Renal cortex interstitium (tissue), 15 donors: ENCODE measurements at places on chromosomes 2 and 18. TPM values are rescaled to one million over a fixed set of nuclear protein-coding genes. Genes with fewer than 3 reads are reported as not detected.

The LGALSL gene
- 33.8 TPM for polyA plus RNA-seq

The TSPYL6 gene
- not detected for polyA plus RNA-seq

The ZNF385B gene
- polyA plus RNA-seq: 18.5 TPM

The GAL3ST2 gene
- 0.19 TPM for polyA plus RNA-seq

The LOXL3 gene
- polyA plus RNA-seq: 9.6 TPM

The PSME4 gene
- 64.1 TPM for polyA plus RNA-seq

The SKOR2 gene
- polyA plus RNA-seq: not detected

The TWIST2 gene
- 4.3 TPM for polyA plus RNA-seq

The GALR1 gene
- 0.22 TPM for polyA plus RNA-seq

The TBR1 gene
- not detected for polyA plus RNA-seq

DNA sequence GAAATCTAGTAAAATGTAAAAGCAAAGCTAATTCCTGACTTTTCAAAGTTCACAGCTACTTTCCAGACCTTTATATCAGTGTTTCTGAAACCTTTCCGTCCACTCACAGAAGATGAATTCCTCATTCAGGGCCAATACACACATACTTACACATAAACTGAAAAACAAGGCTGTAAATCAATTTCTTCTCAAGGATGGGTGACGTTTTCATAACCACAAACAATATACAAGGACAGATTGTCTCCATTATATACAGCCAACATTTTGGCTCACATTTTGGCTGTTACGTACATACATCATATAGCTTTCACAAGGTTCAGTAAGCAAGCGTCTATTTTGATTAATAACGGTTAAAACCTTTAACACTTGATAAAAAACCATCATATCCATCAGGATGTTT lies 1.4 kb downstream of the RPRD1A start:
- no peak for DNase-seq

- no peak for DNase-seq
Observed at GRCh38 chr18:1599196-1599595, 694.5 kb downstream of the ADCYAP1 start.

- DNase-seq: no peak
Observed at GRCh38 chr2:164514491-164514890, 106.8 kb downstream of the GRB14 start.

DNA sequence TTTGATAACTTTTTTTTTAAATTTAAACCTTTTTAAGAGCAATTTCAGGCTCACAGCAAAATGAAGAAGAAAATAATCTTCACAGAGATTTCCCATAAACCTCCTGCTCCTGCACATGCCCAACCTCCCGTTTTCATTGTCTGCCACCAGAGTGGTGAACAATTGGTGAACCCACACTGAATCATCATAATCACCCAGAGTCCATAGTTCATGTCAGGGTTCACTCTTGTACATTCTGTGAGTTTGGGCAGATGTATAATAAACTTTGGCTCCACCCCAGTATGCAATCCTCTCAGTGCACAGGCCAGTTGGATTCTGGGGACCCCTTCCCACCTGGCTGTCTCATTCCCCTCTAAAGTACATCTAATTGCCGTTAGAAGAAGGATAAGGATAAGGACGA lies 24.4 kb downstream of the C18orf54 start:
- no peak for DNase-seq

GRCh38 chr2:8620611-8621382 lies 61.1 kb upstream of the ID2 start:
- DNase-seq: no peak

DNA sequence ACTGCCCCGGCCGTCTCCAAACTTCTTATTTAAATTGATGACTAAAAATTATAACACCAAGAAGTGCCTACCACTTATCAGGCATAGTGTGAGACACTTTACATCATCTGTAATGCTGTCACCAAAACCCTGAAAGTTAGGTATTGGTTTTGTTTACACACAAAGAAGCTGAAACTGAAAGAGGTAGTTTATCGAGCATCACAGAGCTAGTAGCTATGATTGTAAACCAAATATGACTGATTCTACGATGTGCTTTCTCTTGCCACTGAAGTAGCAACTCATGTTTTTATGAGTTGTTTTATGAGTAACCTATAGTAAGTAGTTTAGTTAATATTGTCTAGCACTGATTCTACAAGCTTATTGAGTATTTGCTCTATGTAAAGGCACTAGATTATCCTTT lies 31.5 kb downstream of the DYNC1I2 start:
- no peak for DNase-seq

DNA sequence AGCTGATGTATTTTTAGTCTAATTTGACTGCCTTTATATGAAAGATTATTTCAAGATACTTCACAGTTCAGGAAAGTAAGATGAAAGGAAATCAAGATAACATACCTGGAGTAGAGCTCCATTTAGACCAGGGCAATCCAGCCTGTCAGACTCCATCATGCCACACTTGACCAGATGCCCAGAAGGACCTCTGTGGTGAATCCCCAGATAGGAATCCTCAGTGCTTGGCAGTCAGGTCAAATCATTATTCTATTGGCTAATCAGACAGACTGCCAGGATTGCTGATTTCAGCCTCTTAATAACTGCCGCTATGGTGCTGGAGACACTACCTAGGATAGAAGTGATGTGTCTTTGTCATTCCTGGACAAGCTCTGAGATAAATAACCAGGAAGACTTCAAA lies 404.2 kb downstream of the STK39 start:
- no peak for DNase-seq

- no peak for DNase-seq
Observed at GRCh38 chr2:231866450-231866849, 59.7 kb downstream of the NPPC start.

DNA sequence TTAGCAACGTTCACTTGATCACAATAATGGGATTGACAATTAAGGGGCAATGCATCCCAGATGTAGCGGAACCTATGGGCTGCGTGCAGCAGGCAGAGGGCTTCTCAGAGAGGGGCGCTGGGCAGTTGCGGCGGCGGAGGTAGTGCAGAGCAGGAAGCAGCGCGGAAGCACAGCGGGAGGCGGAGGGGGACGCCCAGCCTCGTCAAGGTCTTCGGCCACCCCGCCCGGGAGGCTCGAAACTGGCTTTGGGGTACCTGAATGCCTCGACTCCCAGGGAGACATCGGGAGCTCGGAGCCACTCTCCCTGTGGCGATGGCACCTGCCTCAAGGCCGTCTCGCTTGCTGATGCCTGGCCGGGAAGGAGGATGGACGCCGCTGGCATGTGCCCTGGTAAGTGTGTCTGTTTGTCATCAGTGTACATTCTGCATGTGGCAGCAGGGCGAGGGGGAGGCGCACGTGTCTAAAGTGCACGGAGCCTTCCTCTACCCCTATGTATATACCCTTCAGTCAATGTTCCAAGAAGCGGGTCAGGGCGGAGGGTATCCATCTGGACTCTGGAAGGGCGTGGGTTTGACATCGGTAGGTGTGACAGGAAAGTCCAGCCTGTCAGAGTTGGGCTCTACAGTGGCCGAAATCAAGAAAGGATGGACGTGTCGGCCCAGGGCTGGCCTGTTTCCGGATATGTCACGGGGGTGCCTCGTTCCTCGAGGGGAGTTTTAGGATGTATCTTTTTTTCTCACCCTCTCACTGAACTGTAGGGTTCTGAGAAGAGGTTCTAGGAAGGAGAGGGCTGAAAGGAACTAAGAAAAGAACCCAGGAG lies 7.5 kb upstream of the SP9 start:
- DNase-seq: no peak

- no peak for DNase-seq
Observed at GRCh38 chr18:49015886-49016647, 65.3 kb upstream of the SMAD7 start.

- DNase-seq: no peak
Observed at GRCh38 chr2:72840066-72840465, 14.2 kb upstream of the EXOC6B start.

GRCh38 chr18:32470460-32470713 lies 295 bp downstream of the GAREM1 start:
- no peak for DNase-seq

- no peak for DNase-seq
Observed at GRCh38 chr18:10391506-10391905, 62.9 kb upstream of the APCDD1 start.

GRCh38 chr18:63317556-63317946 lies 2.0 kb downstream of the BCL2 start:
- no peak for DNase-seq

DNA sequence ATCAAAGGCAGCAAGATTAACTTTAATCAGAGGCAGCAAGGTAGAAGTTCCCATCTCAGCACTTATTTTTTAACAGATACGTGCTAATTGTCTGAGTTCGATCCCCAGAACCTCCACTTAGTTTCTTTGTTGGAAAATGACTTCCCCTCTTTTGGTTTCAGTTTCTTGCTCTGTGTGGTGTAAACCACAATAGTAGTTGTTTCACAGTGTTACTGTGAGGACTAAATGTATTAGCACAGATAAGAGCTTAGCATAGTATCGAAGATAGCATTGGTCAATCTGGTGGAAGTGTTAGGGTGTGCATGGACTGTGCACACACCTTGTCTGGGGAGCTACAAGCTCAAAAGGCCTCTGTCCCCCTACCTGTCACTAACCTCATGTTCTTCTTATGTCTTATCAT lies 988.3 kb upstream of the GYPC start:
- no peak for DNase-seq

DNA sequence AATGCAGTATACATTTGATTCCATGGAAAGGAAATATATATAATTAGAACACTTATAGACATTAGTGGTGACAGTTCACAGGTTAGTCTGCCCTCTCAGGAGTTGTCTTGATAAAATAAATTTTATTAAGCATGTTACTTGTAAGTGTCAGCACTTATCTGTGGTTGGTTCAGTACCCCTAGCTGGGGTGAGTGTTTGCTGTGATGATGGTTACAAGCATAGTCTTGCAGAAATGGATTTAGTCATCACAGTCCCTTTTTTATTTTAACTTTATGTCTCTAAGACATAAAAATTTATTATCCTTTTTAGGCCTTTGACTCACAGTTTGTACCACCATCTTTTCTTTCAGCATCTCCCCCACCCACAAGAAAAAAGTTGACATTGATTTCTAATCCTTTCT lies 52.1 kb downstream of the NCK2 start:
- no peak for DNase-seq

DNA sequence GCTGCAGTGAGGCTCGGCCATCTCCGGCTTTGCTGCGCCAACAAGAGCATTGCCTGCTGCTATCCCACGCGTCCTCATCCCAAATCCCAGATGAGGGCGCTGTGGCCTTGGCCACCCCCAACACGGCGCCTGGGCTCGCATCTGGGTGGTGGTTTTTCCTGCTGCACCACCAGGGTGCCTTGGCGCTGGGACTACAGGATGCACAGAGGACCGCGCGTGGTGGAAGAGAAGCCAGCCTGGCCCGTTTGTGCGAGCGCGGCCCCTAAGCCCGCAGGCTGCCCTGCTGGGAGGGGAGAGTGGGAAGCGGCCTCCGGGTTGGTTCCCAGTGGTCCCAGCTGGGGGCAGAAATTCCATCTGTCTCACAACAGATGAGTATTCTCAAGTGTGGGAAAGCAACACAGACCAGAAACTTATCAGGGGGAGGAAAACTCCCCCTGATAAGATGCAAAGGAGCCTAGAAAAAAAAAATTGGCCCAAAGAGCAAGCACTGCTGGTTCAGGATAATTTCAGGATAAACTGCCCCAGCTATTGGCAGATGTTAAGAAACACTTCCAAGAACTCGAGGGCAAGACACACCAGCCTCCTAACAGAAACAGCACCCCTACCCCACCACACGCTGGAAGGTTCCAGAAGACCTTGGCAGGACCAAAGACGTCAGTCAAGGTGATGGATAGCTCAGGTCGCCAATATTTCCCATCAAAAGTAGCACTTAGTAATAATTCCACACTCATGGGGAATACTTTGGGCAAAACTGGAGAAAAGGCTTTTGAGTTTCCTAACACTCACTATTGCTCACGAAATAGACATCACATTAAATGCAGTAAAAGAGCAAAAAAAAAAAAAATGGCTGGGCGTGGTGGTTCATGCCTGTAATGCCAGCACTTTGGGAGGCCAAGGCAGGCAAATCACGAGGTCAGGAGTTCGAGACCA lies 152.1 kb downstream of the PXDN start:
- peak; percentile 81 for DNase-seq

- no peak for DNase-seq
Observed at GRCh38 chr2:31314761-31315160, 80.8 kb downstream of the EHD3 start.

DNA sequence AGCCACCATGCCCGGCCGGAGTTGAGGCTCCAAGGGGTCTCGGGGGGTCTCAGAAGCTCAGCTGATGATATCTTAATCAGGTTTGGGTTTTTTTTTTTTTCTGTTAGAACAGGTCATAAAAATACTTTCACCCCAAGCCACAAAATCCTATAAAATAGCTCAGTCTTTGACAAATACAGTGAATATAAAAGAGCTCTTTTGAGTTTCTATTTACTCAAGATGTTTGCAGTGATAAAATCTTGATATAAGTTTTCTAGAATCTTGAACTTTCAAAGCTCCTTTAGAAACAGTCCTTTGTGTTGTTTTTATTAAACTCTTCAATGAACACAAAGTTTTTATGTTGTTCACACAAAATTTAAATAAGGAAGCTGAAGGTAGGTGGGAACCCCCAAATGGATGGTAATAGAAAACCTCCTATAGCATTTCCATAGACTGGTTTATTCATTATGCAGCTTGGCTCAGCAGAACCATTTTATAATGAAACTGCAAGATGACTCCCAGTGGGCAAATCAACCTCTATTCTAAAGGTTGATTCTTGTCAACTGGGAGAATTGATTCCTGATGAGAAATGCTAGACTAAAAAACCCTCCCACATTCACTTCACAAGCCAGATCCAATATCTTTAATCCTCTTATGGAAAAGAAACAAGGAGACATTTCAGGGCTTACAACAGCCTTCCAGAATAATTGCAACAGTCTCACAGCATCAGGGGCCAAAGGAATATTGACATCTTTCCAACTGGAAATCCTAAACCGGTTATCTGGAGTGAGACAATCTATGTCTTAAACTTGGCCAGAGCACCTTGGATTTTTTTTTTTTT lies 13.6 kb upstream of the NARS1 start:
- no peak for DNase-seq

DNA sequence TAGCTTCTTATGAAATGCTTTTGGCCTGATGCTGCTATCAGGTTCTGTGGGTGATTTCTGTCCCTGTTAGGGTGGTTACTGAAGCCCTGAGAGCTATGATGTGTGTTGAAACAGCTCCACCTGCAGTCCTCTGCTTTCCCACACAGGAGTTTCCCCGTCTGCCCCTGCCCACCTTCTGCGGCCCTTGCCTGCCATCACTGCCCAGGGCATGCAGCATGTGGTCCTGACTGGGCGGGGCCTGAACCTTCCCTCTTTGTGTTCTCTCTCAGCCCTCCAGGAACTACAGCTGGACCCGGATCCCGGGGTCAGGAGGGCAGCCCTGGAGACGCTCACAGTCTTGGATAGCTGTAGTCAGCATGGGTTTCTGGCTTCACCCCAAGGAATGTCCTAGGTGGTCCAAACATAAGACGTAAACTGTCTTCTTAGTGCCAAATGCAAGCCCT lies 21.4 kb downstream of the HJURP start:
- DNase-seq: no peak

- no peak for DNase-seq
Observed at GRCh38 chr2:145321344-145321743, 801.4 kb upstream of the ZEB2 start.

DNA sequence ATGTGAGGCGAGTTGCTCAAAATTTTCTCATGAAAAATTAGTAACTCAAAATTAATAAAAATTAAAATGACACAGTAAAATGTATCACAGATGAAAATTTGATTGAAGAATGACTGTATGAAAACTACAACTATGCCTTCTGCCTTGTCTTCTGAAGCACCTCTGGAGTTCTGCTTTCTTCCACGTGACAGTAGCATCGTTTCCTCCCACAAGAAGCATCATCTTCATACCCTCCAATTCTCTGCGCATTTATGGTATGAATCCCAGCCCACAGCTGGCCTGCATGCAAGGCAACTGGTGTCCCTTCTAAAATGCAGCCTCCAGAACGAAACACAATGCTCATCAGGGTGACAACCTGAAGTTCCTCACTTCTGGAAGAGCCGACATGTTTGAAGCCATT lies 189.9 kb downstream of the MYO1B start:
- DNase-seq: no peak
